ENCODE measurements at places on chromosomes 12 and 14. TPM values are rescaled to one million over a fixed set of nuclear protein-coding genes. Genes with fewer than 3 reads are reported as not detected.

The ANO2 gene
- total RNA-seq = not detected

The TESPA1 gene
- total RNA-seq = not detected

The KLRC2 gene
- not detected for total RNA-seq

The MTERF2 gene
- 13.2 TPM for total RNA-seq

The AKAP3 gene
- 3.3 TPM for total RNA-seq

The TSPAN19 gene
- 2.9 TPM for total RNA-seq

The DDN gene
- total RNA-seq = 6.4 TPM

The PTGER2 gene
- total RNA-seq = not detected

The PLCZ1 gene
- total RNA-seq = not detected

The STAC3 gene
- 12.1 TPM for total RNA-seq

The CISTR gene
- total RNA-seq = not detected

The MARCHF9 gene
- 26.7 TPM for total RNA-seq

The ADAM21 gene
- not detected for total RNA-seq

The CLEC1A gene
- not detected for total RNA-seq

The LBHD2 gene
- total RNA-seq = not detected

The ZBTB1 gene
- total RNA-seq = 16.6 TPM

The CLEC2A gene
- total RNA-seq = not detected

The KRT74 gene
- not detected for total RNA-seq

Measured in glutamatergic neuron (in vitro differentiated cells).